ENCODE measurements at places on chromosomes 16 and 17. TPM values are rescaled to one million over a fixed set of nuclear protein-coding genes. Genes with fewer than 3 reads are reported as not detected.

Gene TGFB1I1
- total RNA-seq: 34.7 TPM

Gene CACNA1H
- 2.6 TPM for total RNA-seq

DNA sequence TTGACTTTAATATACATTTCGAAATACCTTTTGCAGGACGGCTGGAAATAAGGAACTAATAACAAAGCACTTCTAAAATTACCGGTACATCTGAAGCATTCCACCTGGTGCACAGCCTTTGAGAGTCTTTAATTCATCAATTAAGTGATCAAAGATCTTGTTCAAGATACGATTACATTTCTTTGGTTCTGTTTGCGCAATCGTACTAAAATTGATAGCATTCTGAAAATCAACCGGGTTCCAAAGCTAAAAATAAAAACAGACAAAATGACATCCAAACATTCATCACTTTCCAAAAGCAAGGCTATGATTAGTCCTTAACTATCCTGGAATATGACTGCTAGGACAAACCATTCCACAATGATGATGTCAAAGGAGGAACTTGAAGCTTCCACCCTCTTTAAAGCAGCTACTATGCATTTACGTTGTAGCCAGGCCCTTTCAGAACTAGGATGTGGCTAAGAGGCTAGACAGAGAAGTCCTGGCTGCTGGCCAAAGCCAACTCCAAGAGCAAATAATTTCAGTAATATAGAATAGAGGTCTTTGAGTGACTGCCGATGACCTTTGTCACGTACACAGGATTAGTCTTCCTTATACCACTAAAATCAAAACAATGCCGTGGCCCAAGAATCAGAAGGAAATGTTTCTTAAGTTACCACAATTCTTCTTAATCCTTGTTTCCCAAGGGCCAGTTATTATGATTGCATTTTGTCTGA is 299.8 kb upstream of the PSMD7 start:
- no peak for DNase-seq

Gene TXNDC11
- total RNA-seq: 51.9 TPM

DNA sequence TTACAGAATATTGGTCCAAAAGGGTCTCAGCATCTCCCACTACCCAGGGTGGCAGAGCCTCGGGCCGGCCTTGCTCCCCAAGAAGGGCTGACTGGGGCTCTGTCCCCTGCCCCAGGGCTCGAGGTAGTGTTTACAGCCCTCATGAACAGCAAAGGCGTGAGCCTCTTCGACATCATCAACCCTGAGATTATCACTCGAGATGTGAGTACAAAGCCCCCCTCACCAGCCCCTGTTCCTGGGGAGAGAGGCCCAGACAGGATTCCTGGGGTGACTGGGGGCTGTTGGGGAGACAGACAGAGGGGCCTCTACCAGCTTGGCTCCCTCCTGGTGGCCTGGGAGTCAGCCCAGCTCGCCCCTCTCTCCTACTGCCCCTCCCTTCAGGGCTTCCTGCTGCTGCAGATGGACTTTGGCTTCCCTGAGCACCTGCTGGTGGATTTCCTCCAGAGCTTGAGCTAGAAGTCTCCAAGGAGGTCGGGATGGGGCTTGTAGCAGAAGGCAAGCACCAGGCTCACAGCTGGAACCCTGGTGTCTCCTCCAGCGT is 6.1 kb upstream of the NLRC5 start:
- no peak for DNase-seq

Gene HNF1B
- not detected for total RNA-seq

DNA sequence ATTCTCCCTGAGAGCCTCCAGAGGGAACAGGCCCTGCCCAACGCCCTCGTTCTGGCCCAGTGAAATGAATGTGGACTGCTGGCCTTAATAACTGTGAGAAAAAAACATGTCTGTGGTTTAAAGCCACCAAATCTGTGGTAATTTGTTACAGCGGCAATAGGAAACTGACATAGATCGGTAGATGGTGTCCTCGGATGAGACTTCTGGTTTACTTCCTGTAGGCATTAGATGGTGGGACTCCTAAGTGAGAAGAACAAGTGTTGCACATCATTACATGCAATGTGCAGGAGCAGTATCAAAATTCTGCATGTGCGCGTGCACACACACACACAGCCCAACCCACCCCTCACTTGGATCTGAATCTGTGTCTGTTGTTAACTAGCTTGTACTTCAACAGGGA is 42.0 kb downstream of the CDK5R1 start:
- DNase-seq: no peak

Gene PIRT
- total RNA-seq: not detected

Gene LRRC46
- total RNA-seq: not detected

- no peak for DNase-seq
These were observed 85.0 kb downstream of the GRIN2A start for GRCh38 chr16:10097271-10097670.

- no peak for DNase-seq
These were observed 250.2 kb upstream of the CIBAR2 start for GRCh38 chr16:85362443-85362842.

- no peak for DNase-seq
These were observed 52.7 kb upstream of the AKAP1 start for GRCh38 chr17:57032343-57032742.

DNA sequence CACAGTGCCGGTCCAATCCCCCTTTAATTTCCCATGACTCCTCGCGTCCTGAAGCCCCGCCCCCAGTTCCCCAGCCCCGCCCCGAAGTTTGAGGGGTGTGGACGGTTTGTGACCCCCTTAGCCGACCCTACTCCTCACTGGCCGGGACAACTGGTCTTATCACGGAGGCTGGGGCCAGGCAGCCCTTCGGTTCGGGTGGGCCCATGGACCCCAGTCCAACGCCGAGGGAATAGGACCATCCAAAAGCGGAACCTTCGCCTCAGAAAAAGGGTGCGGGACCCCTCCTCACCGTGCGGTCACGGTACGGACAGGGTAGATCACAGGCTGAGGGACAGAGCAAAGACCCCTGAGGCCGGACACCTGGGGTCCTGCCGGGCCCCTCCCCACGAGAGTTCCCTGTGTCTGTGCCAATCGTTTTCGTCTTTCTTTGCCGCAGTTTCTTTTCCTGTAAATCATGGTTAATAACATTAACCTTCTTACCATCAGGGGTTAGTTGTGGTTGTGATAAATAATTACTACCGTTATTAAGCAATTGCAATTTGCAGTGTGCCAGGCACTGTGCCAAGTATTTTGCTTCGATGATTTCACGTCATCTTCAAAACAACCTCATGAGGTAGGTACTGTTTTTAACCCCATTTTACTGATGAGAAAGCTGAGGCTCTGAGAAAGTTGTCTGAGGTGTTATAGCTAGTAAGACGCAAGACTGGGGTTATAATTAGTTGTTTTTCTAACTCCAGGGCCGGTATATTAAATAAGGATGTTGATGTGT is 543 bp downstream of the TMUB2 start:
- DNase-seq: no peak

DNA sequence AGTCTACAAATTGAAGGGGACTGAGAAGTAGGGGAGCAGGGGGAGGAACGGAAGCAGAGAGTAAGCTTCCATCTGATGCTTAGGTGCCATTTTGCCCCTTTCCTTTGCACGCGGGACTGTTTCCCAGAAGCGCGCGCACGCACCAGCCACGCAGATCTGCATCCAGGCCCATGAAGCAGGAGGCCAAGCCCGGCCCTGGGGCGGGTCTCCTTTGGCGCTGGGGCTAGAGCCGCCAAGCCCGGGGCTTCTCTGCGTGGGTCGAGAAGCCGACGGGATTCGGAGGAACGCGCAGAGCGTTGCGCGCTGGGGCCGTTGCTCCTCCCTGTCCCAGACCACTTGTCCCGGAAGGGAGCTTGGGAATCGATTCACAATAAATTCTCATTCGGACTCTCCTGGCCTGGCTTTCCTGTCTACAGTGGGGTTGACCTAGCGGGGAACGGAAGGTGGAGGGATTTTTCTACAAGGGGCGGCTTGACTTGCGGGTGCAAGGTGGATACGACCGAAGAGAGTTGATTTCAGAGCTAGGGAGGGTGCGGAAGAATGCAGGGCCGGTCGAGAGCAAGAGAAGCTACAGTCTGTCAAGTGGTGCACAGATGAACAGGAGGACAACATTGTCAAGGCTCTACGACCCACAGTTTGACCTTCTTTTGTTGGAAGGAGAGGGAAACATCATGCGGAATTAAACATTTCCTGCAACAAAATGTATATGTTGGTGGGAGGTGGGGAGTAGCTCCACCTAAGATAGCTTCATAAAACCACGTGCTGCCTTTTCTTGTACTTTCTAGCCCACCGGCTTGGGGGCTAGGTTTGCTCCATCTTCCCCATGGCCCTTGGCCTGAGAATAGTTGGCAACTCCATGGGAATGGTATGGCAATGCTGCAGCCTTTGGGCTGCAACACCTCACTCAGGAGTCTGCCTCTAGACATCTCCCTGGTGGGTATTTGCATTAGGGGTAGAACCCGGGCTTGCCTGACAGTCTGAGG is 4.5 kb downstream of the HOXB9 start:
- DNase-seq: no peak

- DNase-seq: no peak
These were observed 36.7 kb downstream of the RBFOX3 start for GRCh38 chr17:79574108-79574507.

- DNase-seq: no peak
These were observed 70.5 kb downstream of the KPNA2 start for GRCh38 chr17:68106085-68106484.

DNA sequence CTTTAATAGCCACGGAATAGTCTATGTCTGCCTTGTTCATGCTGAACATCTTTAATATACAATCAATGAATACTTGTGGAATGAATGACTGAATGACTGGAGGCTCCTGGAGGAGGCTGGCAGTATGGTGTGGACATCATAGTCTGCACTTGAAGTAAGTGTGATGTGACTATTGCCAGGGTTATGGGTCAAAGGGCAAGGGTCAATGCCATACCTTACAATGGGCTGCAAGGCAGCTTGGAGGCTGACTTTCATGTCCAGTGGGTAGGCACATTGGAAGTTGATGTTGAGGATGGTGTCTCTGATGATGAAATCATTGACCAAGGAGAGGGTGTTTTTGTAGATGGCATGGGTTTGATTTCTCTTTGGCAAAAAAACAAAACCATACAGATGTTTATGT is 7.9 kb downstream of the GP2 start:
- no peak for DNase-seq

Gene SPNS3
- total RNA-seq: not detected

DNA sequence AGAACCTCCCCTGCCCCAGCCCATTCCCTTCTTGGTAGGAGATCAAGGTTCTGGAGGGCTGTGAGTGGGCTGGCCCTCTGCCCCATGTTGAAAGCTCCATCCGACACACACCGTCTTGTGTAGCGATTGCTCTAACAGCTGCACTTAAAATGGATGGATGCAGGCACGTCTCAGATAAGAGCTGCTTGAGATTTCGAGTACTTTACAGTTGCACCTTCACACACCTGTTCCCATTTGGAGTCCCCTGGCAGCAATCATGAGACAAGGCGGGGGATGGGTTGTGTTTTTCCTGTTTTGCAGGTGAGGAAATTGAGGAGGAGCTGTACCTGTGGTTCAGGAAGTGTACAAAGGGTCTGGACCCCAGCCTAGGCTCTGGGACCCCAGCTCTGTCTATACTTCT is 25.6 kb upstream of the TAC4 start:
- no peak for DNase-seq
